Fibroblast of the aortic adventitia (primary cell): ENCODE measurements at places on chromosomes 2 and 18. TPM values are rescaled to one million over a fixed set of nuclear protein-coding genes. Genes with fewer than 3 reads are reported as not detected.

DNA sequence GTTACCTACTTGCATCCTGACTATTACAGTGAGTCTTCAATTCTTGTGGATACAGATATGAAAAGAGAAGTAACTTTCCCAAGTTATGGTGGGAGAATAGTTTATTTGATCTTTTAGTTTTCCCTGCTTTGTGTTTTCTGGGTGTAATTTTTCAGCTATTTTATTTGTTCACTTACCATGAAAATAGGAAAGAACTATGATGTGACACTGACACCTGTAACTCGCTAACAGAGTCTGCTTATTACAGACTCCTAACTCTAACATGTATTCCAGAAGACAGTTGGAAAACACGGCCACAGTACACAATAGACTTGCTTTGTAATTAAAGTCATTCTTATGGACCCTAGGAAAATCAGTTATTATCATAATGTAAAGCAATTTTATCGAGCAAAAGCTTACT is 323.2 kb downstream of the LRRTM1 start:
- DNase-seq: no peak

ANO7 gene
- 1.1 and 1.7 TPM in 2 replicates for total RNA-seq

- no peak for DNase-seq
Observed at GRCh38 chr2:3185256-3185655, 192.4 kb downstream of the EIPR1 start.

- no peak for DNase-seq
Observed at GRCh38 chr2:11989354-11989703, 242.9 kb downstream of the LPIN1 start.

GPAT2 gene
- total RNA-seq: 10.2 TPM in 1 of 2 replicates, not detected in the other

DNA sequence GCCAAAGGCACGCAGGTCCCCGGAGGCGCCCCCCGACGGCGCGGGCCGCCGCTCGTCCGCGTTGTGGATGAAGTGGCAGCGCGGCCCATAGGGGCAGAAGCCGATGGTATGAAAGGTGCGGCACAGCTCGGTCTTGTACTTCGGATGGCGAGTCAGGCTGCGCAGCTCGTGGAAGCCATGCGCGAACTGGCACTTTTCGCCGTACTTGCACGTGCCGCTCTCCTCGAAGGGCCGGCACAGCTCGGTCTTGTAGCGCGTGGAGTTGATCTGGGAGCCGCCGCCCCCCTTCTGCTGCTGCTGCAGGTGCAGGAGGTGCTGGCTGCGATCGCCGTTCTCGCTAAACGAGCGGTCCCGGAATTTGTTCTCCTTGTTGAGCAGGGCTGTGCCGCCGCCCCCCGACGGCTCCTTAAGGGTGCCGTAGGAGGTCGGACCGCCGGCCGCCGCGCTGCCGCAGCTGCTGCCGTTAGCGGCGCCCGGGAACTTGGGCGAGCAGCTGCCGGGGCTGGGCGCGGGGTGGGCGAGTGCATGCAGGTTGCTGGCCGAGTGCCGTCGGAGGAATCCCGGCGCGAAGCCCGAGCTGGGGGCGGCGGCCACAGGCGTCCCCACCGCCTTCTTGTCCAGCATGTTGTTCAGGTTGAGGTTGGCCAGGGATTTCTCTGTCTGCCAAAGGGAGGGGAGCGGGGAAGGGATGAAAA is 1.2 kb downstream of the ZFP36L2 start:
- peak; percentile 84 for DNase-seq

- DNase-seq: no peak
Observed at GRCh38 chr2:216119986-216120385, 10.8 kb downstream of the XRCC5 start.

- no peak for DNase-seq
Observed at GRCh38 chr2:101401906-101402305, 14.6 kb upstream of the CREG2 start.

DNA sequence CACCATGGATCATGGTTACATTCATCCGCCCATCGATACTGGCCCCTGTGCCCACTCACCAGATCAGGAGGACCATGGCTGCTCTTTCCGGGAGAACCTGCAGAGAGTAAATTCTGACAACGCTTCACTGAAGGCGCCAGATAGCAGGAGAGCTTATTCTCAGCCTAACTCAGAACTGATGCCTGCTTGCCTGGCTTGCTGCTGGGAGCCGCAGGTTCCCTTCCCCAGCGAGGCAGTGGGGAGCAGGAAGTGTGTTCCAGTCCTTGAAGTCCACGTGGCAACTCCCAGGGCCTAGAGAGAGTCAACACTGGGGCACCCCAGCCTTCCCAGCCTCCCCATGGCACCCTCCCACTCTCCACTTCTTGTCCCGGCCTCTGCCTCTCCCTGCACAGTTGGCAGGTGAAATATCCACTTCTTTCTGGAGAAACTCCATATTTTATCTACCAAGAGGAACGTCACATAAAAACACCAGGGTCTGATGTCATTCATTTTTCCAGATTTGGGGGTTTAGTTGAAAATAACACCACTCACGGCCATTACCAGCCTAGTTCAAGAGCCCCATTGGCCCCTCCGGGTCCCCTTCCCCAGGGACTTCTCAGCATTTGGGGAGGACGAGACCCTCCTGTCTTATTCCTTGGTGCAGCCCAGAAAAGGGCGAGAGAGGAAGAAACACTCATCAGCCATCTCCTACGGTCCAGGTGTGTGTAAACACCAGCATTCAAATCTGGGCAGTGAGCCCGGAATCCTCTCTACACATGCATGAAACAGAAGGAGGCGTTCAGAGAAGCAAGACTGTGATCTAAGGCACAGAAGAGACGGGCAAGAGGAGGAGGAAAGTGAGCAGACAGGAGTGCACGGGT is 3.5 kb upstream of the TUBB6 start:
- no peak for DNase-seq

GEN1 gene
- total RNA-seq: 32.4 and 51.2 TPM in 2 replicates

DNA sequence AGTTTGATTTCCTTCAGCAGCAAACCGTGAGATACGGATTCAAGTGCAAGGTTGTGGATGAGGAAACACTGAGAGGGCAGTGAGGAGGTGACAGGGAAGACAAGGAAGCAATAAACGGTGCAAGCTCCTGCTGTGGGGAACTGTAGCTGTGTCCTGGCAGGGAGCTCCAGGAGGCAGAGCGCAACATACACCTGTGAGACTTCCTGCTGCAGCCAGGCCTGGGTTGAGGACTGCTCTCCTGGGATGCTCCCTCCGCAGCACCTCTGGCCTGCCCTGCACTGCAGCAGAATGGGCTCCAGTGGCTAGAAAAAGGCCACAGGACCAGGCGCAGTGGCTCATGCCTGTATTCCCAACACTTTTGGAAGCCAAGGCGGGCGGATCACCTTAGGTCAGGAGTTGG is 85.5 kb downstream of the MRO start:
- no peak for DNase-seq

- DNase-seq: peak; percentile 83
Observed at GRCh38 chr2:26696351-26696816, 3.9 kb downstream of the KCNK3 start.

DNA sequence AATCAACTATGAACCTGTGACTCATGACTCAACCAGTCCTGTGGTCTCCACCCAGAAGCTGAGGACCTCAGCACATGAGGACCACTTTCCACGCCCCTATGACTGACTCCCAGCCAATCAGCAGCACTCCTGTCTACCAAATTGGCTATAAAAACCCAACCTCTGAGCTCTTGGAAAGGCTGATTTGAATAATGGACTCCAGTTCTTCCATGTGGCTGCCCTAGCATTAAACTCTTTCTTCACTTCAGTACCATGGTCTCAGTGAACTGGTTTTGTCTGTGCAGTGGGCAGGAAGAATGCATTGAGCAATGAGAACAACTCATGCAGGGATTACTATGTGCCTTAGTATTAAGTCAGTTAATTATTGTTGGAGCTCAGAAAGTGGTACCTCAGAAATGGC is 78.3 kb downstream of the CMPK2 start:
- DNase-seq: no peak

GRCh38 chr2:59440491-59440890 is 1113.0 kb downstream of the BCL11A start:
- DNase-seq: no peak

DNA sequence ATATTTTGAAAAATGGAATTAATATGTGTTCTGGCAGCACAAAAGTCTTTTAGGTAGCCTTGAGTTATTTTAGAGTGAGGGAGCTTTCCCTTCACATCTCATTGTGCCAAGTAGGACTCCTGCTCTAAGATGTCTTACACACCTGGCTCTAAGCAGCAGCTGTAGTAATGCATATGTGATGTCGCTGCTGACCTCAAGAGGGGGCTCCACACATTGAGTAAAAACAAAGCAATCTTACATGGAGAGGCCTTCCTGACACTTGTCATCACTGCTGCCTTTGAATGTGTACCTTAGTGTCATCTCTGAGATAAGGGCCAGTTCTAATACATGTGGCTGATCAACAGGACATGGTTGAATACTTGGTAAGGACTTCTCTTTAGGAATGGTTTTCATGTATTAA is 75.8 kb downstream of the ACTR3 start:
- DNase-seq: peak; percentile 22

CACNB4 gene
- 4.8 and 7.5 TPM in 2 replicates for total RNA-seq

ZNF519 gene
- total RNA-seq: 11.5 TPM in 2 replicates

- DNase-seq: no peak
Observed at GRCh38 chr2:60577682-60578283, 24.3 kb upstream of the BCL11A start.
